ENCODE measurements at places on chromosomes 6 and 20. TPM values are rescaled to one million over a fixed set of nuclear protein-coding genes. Genes with fewer than 3 reads are reported as not detected.

MCCD1 gene
- not detected for total RNA-seq

MSH5 gene
- total RNA-seq = 7.9 TPM

DNA sequence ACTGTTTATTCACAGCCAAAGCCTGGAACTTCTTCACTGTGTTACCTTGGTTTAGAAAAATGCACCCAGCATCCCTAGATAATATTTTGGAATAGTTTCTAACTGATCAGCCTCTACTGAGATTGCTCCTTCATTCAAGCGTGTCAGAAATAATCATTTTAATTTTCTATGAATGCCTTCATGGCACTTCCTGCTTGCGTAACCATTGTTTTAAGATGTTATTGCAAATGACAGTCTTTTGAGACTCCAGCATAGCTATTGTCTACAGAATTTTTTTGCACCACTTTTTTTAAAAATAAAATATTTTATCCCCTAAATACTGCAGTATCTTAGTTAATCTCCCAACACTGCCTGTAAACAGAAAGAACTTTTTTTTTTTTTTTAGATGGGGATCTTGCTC, 213.1 kb downstream of the PHACTR1 start:
- DNase-seq = no peak

RALY gene
- 120 TPM for total RNA-seq

CHRNA4 gene
- total RNA-seq = not detected

LHFPL5 gene
- not detected for total RNA-seq

- DNase-seq = no peak
Measured at GRCh38 chr6:32070814-32071543, 32.8 kb downstream of the CYP21A2 start.

DNA sequence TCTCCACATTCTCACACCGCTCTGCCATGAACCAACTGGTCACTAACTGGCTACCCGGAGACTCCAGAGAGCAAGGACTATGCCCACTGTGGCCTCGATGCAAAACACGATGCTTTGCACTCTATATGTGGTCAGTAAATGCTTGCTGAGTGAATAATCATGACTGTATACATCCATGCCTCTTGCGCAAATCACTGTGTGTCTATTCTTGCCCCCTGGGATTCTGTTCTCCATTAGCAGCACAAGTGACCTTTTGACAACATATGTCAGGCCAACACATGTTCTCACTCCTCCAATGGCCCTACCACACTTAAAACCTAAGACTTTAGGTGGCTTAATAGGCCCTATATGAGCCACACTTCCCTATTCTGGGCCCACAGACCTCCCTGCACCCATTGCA, 16.9 kb downstream of the KIF16B start:
- no peak for DNase-seq

DNA sequence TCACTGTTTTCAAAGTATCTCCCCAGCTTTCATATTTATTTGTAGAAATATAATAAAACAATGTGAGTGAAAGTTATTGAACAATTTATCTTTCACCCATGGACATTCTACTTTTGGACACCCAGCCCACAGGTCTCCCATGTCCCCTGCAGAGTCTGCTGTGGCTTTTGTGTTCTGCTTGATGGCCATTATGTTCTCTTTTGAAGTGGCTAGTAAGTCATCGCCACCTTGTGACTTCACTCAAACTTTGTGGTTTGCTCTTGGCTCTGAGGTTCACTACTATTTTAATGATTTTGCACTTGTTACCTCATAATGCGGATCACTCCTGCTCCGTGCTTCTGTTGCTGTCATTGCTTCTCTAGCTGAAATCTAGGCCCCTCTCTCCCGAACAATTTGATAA, 10.2 kb upstream of the DEFB113 start:
- DNase-seq = no peak

DNA sequence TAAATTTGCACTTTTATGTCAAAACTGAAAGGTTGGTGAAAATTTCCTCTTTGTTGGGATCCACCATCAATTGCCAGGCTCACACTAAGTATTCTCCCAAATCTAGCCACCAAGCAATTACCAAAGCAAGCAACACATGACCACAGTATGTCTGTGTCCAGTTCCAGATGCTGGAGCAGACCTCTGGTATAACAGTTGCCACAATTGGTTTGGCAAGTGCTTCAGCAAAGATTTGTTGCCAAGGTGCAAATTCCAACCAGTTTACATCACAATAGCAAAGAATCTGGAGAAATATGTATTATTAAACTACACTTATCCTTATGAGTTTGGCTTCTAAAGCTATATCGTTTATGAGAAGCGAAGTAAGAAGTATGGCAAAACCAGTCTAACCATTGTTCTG, 6.4 kb downstream of the GTF2H5 start:
- peak; percentile 55 for DNase-seq

OR2H2 gene
- not detected for total RNA-seq

FOXQ1 gene
- 0.16 TPM for total RNA-seq

TBPL1 gene
- total RNA-seq = 10.2 TPM

EDN1 gene
- total RNA-seq = 11.5 TPM

DNA sequence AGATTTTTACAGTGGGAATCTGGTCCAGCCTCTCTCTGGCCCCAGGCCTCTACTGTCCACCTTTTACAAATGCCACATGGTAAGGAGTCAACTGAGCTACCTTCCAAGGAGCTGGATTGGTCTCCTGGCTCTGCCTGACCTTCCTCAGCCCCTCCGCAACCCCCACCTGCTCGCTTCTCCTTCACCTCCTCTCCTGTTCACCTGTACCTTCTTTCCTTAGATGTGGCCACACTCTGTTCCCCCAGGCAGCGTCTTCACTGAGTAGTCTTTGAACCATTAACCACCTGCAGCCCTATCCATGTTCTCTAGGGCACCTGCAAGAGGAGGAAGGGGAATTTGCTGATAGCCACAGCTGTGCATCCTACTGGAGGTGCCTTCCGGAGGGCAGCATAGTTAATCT, 55.3 kb upstream of the DDR1 start:
- DNase-seq = no peak

DEFB119 gene
- total RNA-seq = not detected

DNA sequence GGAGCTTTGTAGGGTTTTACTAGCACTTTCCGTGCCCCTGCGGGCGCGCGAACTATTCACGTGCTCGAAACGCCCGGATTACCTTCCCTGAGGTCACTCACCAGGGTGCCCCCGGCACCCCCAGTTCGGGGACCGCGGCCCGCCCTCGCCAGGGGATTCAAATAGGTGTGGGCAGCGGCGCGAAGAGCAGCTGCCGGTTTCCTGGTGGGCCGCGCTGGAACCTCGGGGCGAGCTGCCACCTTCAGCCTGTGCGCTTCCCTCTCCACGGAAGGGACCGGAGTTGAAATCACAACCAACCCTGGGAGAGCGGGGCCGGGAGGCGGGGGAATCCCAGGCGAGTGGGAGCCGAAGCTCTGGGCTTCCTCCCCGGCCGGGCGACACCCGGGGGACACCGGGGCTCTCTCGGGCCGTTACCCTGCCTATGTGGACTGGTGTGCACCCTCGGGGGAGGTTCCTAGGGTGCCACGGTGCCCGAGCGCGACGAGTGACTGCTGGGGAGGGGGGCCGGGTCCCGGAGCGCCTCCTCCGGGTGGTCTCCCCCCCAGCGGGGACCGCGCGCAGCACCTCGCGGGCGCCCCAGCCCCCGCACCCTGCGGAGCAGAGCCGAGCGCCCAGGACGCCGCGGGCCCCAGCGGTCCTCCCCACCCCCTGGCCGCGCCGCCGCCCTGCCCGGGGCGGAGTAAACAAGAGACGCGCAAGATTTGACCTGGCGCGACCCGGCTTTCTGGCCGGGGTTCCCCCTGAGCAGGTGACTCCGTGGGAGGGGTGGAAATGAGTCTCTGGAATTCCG, 2.1 kb upstream of the HIVEP2 start:
- DNase-seq = peak; percentile 77

- DNase-seq = no peak
Measured at GRCh38 chr6:44868335-44868668, 459.8 kb upstream of the RUNX2 start.

DNA sequence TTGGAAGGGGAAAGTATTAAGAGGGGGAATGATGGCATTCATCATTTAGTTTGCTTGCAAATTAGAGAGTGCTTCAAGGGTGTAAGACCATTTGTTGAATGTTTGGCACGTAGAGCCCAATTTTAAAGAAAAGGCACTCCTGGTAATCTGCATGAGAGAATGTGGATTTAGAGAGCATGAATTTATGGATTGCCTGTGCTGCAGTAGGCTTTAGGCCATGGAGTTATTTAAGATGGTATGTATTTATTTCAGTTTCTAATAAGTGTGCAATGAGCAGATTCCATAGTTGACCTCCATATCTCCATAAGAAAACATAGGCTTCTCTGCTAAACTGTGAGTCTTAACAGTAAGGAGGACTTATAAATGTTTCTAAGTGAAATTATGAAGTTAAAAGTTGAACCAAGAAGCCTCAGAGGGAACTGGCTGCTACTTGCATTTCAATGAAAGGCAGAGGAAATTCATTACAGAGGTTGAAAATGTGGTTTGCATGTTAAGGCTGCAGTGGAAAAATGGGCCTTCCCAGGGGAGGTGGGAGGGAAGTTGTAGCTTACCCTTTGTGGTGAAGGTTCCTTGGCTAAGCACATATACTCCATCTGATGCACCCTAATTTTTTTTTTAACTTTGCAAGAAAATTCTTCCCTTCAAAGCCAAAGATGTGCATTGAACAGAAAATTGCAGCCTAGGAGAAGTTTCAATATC, 134.2 kb downstream of the CARMIL1 start:
- no peak for DNase-seq

- no peak for DNase-seq
Measured at GRCh38 chr6:154872542-154873114, 122.5 kb upstream of the TIAM2 start.

- DNase-seq = peak; percentile 31
Measured at GRCh38 chr6:20366082-20366830, 35.4 kb upstream of the E2F3 start.

- DNase-seq = no peak
Measured at GRCh38 chr6:35557239-35557638, 44.5 kb upstream of the TULP1 start.

DNA sequence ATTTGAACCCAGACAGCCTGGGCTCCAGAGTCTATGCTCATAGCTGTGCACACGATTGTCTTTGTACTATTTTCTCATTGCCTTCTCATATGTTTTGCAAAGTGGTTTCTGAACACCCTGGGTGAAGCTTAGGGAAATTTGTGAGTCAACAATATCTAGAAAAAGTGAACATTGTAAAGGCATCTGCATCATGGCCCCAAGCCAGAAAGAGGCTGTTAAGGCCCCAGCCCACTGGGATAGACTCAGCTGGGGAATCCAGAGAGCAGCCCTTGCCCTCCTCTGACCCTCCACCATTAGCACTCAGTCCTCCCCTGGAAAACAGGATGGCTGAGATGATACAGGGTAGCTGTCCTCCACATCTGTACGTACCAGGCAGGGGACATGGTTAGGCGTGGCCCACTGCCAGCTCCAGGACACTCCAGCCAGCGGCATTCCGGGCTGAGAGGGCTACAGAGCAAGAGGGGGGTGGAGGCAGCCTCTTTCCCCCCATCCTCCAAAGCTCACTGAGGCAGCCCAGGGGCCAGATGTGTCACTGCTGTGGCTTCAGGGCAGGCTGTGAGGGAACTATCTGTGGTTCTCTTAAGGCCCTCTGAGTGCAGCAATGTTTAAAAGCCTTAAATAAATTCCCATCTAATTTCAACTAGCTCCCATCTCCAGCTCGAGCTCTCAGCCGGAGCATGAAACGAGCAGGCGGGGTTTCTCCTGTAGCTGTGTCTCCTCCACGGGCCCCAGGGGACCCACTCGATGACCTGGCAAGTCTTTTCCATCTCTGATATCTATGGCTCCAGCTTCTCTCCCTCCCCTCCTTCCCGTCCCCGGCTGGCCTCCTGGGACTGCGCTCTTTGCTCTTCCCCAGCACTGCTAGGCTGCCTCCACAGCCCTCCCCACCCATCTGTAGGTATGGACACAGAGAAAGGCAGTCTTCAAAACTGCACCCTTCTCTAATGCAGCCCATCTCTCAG, 209.4 kb upstream of the LRFN2 start:
- DNase-seq = no peak

GRCh38 chr6:33851959-33852358, 48.2 kb upstream of the MLN start:
- no peak for DNase-seq

DNA sequence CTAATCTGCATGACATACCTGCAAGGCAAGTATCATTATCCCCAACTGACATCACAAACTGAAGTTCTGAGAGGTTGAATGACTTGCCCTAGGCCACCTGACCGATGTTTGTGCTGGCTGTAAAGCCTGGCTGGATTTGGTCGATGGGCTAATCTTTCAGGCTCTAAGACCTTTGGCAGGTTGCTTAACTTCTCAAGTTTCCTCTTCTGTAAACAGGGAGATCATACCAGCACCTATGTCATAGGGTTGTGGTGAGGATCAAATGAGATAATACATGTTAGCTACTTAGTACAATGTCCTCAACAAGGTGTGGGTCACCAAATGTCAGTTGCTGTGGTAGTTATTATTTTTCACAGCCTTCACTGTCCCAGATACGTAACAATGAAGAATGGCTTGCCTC, 14.2 kb downstream of the ANKRD66 start:
- no peak for DNase-seq

SASH1 gene
- total RNA-seq = 304 TPM

DNA sequence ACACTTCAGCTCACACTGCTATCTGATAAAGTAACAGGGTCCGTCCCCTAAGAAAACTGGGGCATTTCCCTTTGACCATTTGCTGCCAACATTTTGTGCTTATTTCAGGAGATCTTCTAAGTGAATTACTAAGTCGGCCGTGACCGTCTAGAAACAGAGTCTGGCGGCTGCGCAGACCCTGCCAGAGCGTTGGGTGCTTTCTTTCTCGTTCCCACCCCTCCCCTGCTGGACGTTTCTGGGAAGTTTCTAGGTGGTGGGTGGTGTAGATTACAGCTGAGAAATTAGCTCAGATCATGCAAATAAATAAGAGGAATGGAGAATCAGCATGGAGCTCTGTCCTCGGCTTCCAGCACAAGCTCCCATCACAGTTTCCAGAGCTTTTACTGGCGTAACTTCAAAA, 128.1 kb downstream of the MYLK4 start:
- no peak for DNase-seq

GTSF1L gene
- total RNA-seq = not detected

DNA sequence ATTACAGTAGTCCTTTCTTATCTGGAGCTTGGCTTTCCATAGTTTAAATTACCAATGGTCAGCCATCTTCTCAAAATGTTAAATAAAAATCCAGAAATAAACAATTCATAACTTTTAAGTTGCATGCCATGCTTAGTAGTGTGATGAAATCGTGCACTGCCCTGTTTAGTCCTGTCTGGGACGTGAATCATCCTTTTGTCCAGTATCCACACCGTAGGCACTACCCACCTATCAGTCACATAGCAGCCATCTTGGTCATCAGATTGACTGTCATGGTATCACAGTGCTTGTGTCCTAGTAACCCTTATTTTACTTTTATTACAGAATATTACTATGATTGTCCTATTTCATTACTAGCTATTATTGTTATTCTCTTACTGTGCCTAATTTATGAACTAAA, 924.1 kb downstream of the EYS start:
- DNase-seq = no peak

- no peak for DNase-seq
Measured at GRCh38 chr6:67009818-67010217, 1302.8 kb upstream of the EYS start.

Data from breast epithelium (tissue), 4 donors.